ENCODE measurements at places on chromosomes 12 and 14. TPM values are rescaled to one million over a fixed set of nuclear protein-coding genes. Genes with fewer than 3 reads are reported as not detected.

BTBD7 gene
- 45.8 TPM for total RNA-seq

INHBC gene
- not detected for total RNA-seq

DNA sequence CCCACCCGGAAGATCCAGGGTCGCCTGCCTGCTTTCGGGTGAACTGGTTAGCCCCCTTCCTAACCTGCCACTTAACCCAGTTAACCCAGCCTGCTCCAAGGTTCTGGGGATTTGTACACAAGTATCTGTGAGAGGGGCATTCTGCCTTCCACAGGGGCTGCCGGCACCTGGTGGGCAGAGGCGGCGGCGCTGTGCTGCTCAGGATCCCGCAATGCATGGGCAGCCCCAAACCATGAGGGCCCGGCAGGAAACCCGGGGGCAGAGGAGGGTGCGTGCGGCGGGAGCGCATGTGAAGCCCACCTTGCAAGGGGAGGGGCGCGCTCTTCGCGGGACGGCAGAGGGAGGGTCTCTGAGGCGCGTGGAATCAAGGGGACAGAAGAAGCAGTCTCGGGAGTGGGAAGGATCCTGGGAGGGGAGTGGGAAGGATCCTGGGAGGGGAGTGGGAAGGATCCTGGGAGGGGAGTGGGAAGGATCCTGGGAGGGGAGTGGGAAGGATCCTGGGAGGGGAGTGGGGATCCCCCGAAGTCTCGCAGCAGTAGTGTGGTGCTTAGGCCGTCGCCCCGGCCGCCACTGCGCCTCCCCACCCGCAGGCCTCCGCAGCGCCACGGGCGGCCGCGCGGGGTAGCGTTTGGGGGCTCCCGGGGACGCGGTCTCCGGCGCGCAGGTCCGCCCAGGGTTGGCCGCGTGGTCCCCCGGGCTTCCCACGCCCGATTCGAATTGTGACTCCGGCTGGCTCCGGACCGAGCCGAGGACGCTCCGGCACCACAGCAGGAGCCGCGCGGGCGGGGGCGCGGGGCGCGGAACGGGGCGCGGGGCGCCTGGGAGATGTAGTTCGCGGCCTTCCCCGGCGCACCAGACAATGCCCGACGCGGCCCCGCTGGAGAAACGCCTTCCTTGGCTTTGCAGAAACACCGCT lies 4.9 kb upstream of the MTA1 start:
- H3K4me3 ChIP-seq: no peak overlapping the region
- H3K4me1 ChIP-seq: peaks cover 16% of the 10 kb centered on the region
- no peaks in the 10 kb centered on the region for H3K36me3 ChIP-seq
- DNase-seq: peak; percentile 68
- H3K27ac ChIP-seq: peak overlapping the region; percentile 26

TBC1D30 gene
- 7.0 TPM for total RNA-seq

GARIN6 gene
- total RNA-seq: 0.27 TPM

SCNN1A gene
- 384 TPM for total RNA-seq

GRCh38 chr12:64390275-64390851 lies at the start of gene C12orf56:
Gene C12orf56 (minus strand): TSS chr12:64390758. CDS start chr12:64390565, 193 bp downstream.
- peaks cover 9% of the 10 kb centered on the region for H3K4me1 ChIP-seq
- H3K4me3 ChIP-seq: peak within 1 kb of the TSS; percentile 30
- H3K36me3 ChIP-seq: no peaks in the 10 kb centered on the region

- H3K36me3 ChIP-seq: peaks cover 30% of the 10 kb centered on the region
- H3K27me3 ChIP-seq: no peaks in the 10 kb centered on the region
- peaks cover 89% of the 10 kb centered on the region for H3K4me1 ChIP-seq
- peak; percentile 87 for DNase-seq
- no peak overlapping the region for H3K4me3 ChIP-seq
- peak overlapping the region; percentile 21 for H3K27ac ChIP-seq
These were observed 21.4 kb downstream of the KCTD10 start for GRCh38 chr12:109455706-109456105.

CCDC196 gene
- not detected for total RNA-seq

- peaks cover 11% of the 10 kb centered on the region for H3K4me1 ChIP-seq
- H3K27me3 ChIP-seq: no peaks in the 10 kb centered on the region
These were observed 12.5 kb downstream of the HSD17B6 start for GRCh38 chr12:56775638-56776037.

LYZ gene
- 34.2 TPM for total RNA-seq

GRCh38 chr14:23101986-23102625 lies 2.7 kb downstream of the CIROP start:
- H3K36me3 ChIP-seq: peaks cover 12% of the 10 kb centered on the region
- H3K4me3 ChIP-seq: no peak overlapping the region
- peaks cover 43% of the 10 kb centered on the region for H3K4me1 ChIP-seq
- H3K27me3 ChIP-seq: no peaks in the 10 kb centered on the region

DNA sequence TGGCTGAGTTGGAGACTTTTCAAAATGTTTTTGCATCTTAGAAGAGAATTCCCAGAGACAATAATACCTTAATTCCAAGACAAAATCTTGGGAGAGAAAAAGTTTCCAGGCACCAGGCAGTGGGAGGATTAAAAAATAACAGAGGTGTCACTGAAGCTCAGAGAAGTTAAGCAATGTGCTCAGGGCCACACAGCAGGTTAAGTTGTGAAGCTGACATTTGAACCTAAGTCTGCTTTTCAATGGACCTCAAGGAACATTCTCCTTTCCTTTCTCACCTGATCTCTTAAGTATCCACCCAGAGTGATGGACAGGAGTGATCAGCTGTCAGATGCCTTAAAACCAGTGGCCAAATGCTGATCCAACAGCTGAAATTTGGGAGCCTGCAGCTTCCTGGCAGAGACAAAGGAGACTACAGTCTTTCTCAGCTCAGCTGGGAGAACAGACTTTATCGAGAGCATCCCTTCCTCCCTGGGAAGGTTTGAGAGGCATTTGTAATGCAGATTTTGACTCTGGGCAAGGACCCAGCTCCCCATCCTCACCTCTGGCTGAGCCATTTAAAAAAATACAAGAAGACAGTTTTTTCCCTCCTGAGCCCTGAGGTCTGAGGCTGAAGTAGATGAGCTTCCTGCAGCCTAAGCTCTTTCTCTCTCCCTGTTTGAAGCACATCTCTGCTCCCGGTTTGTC lies 174.9 kb upstream of the RPH3A start:
- no peaks in the 10 kb centered on the region for H3K36me3 ChIP-seq
- H3K27me3 ChIP-seq: no peaks in the 10 kb centered on the region
- H3K4me3 ChIP-seq: no peak overlapping the region

Measured in thyroid gland (tissue), 4 donors.